ENCODE measurements at places on chromosomes 5 and 9. TPM values are rescaled to one million over a fixed set of nuclear protein-coding genes. Genes with fewer than 3 reads are reported as not detected.
A peak's percentile ranks its signal among the peaks of the same experiment; 100 is the strongest.

Gene PCA3
- total RNA-seq: not detected

DNA sequence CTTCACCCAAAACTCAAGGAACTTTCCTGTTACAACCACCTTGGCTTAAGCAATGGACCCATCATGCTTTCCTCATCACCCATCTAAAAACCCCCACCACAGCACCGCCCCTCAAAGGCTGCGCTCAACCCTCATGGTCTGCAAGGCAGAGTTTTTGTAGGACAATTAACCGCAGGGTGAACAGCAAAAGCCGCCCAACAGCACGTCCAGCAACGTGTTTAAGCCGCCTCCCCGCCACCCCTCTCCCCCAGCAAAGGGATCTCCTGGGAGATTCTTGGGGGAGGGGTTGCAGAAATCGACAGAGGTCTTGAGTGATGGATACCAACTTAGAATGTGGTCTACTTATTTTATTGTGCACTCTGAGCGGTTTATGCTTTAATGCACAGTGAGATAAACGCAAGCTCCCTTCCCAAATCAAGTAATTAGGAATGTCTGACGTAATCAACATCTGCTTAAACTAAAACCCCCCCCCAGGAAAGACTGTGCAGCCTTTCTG, 1.9 kb downstream of the ROR2 start:
- H3K27ac ChIP-seq: peak overlapping the region; percentile 52
- H3K27me3 ChIP-seq: no peaks in the 10 kb centered on the region
- DNase-seq: peak; percentile 68
- no peaks in the 10 kb centered on the region for H3K36me3 ChIP-seq
- peak overlapping the region; percentile 87 for H3K4me3 ChIP-seq

DNA sequence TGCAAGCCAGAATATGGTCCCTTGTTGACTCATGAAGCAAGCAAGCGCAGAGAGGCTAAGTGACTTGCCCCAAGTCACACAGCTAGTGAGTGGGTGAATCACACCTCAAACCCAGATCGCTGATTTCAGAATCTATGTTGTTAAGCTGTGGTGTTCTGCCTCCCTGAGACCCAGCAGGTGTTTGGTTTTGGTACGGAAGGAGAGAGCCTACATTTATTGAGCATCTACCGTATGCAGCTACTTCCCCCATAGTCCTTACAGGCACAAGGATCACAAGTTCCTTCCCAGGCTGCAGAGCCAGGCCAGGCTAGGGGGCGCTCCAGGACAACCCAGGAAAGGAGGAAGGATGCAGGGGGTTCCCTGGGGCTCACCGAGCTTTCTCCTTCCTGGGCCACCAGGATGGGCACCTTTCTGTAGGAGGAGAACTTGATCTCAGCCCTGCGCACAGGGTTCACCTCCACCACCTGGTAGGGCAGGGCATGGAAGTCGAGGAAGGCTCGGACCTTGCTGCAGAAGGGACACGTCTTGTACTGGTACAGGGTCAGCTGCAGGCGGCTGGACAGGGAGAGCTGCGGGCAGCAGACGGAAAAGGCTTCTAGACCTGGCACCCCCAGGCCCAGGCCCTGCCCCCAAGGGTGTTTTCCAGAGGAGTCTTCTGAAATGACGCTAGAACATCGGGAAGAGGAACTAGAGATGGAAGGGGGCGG, 2.5 kb downstream of the PTGES2 start:
- DNase-seq: no peak
- peaks cover 4% of the 10 kb centered on the region for H3K36me3 ChIP-seq
- H3K4me3 ChIP-seq: peak overlapping the region; percentile 22
- H3K27me3 ChIP-seq: no peaks in the 10 kb centered on the region
- H3K27ac ChIP-seq: no peak overlapping the region
- peaks cover 27% of the 10 kb centered on the region for H3K4me1 ChIP-seq

Gene ROPN1L
- total RNA-seq: not detected
